OCI-LY7 (cell line): ENCODE measurements at places on chromosomes 12 and 14.

GRCh38 chr12:93580682-93581081 is 8.2 kb downstream of the SOCS2 start:
- DNase-seq, result no peak

- no peak for DNase-seq
Observed at GRCh38 chr14:55938249-55938791, 179.9 kb upstream of the PELI2 start.

- no peak for DNase-seq
Observed at GRCh38 chr12:75874441-75874840, 157.1 kb downstream of the PHLDA1 start.

GRCh38 chr14:39447175-39447661 is 15.0 kb upstream of the FBXO33 start:
- no peak for DNase-seq

DNA sequence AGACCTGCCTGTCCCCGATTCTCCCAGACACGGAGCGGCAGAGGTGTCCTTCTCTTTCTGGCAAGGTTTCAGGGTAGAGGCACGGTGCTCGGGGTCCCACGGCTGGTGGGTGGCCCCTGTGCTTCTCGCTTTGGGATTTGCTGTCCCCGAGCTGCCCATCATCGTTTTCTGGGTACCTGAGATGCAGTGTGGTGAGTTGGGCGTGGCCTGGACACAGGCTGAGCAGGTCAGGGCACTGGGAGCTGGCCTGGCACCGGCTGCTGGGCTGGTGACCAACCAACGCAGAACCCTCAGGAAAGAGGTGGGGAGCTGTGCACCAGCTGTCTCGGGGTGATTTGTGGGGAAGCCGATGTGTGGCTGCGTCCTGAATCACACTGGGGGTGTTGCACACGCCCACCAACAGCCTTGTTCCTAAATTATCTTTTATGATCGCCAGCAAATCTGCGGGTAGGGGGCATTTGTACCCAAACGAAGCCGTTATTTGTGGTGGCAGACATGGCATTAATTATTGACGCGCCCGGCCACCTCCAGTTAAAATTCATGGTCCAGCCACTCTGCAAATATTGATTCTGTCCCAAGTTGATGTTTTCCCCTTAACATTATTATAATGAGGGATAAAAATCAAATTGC is 61.0 kb downstream of the KIF26A start:
- no peak for DNase-seq

DNA sequence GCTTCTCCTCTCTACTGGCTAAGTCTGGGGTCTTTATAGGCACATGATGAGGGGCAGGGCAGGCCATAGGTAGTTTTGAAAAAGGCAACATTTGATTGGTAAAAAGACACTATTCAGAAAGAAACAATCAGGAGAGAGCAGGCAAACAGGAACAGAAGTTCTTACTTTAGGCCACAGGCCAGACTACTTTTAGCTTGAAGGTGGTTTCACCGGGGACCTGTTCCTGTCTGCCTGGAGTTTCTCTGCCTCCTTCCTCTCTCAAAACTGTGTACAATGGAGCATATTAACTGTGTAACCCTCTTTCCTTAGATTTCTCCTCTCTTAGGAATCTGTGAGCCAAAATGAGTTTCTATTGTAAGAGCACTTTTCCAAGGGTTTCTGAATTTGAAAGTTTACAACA is 167.9 kb upstream of the AVPR1A start:
- no peak for DNase-seq

GRCh38 chr12:6752167-6752920 is 597 bp downstream of the MLF2 start:
- DNase-seq, result peak; percentile 42

DNA sequence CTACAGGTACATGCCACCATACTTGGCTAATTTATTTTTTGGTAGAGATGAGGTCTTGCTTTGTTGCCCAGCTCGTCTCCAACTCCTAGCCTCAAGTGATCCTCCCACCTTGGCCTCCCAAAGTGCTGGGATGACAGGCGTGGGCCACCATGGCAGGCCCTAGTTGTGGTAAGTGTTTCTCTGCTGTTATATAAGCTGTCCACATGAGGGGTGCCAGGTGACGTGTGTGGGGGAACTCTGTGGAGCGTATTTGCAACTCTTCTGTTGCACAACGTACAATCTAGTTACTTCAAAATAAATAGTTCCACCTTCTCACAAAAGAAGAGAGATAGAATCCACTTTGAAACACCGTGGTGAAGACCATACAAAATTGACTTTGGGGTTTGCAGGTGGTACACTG is 125.1 kb downstream of the NCOR2 start:
- no peak for DNase-seq

- DNase-seq, result no peak
Observed at GRCh38 chr12:80041071-80041470, 58.3 kb upstream of the OTOGL start.

GRCh38 chr12:5328669-5329517 is 103.0 kb upstream of the NTF3 start:
- no peak for DNase-seq

- DNase-seq, result peak; percentile 69
Observed at GRCh38 chr12:106223485-106224354, 24.1 kb downstream of the CKAP4 start.

DNA sequence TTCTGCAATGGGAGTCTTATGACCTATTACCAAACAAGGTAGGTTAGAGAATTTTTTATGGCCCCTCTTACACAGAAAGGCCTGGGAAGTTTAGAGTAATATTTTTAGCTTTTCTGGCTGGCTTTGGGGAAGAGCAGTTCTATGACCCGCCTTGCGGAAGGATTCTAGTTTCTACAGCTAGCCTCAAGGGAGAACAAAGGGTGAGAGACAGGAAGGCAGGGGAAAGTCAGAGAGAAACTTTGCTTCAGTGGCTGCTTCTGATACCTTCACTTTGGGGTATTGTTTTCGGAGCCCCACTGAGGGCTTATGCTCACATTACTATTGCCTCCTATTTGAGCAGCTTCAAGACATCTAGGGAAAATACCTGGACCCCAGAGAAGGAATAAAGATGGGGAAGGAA is 80.7 kb upstream of the NUDT4 start:
- DNase-seq, result no peak
